Endothelial cell of umbilical vein (primary cell): ENCODE measurements at places on chromosomes 5 and 9.

DNA sequence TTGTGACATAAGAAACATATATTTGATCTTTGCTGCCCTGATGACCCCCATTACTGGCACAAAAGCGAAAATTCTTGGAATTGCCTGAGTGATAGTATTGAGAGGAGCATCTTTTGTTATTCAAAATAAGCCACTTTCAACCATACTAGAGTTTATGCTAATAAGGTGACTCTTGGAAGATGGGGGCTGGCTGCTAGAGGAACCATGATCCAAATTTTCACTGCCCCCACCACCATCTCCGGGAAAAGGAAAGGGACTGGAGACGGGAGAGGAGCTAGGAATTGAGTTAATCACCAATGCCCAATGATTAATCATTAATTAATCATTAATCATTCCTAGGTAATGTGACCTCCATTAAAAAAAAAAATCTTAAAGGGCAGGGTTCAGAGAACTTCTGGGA lies 25.6 kb downstream of the FBXW11 start:
- no peak for DNase-seq

DNA sequence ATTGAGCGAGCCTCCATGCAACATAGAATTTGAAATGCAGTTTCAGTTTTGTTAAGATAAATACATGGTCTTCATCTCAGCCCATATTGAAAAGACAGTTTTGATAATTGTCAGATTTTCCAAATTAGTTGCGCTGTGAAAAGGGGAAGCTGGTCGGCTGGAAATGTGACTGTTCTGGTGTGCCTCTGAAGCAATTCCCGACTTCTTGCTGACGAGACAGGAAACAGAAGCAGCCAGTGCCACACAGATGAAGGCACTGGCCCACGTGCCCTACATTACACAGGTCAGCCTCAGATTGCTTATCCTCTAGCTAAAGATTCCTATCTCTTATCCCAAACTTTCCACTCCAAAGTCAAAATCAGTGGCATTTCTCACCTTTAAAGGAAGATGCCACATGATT lies 214.1 kb upstream of the TLE4 start:
- no peak for DNase-seq

DNA sequence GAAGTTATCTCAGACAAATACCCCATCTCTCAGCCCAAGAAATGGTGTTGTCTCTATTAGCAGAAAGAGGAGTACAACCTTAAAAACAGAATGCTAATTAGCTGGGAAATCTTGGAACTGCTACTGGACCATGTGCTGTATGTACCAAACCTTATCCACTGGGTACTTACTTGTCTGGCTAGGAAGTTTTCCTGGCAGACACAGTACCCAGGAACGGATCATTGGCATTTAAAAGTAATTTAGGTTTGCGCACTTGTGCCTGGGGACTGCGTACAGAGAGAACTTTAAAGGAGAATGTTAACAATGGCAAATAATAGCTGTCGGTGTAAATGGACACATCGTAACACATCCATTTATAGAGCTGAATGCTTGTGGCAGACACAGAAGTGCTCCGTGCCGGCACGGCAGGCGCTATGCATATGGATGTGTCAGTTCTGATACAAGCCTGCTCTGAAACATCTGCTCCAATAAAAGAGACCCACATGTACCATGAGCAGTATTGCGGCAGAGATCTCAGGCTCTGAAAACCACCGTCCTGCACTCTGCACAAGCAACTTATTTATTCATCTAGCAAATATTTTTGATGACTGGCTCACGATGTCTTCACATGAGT lies 290.6 kb upstream of the PANK3 start:
- DNase-seq = no peak

- DNase-seq = no peak
These were observed 590 bp downstream of the ENTPD2 start for GRCh38 chr9:137052998-137053943.

DNA sequence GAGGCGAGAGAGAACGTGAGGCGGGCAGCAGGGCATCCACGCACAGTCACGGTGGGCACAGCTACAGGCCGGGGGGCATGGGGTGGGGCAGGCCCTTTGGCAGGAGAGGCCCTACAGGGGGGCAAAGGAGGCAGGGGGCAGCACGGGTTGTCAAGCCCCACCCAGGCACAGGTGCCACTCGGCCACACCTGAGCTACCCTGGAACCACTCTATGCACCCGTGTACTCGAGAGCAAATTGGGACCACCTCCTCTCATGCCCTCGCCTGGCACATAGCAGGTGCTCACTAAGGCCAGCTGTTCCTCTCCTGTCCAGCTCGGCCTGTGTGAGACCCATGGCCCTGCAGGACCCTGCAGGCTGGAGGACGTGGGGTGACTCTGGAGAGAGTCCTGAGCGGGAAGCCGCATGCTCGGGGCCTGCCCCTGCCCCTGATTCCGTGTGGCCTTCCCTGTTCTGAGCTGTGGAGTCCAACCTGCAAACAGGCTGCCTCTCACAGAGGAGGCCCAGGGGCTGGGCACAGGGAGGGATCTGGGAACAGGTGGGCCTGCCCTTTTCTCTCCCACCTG lies 31.4 kb upstream of the SARDH start:
- no peak for DNase-seq

- DNase-seq = no peak
These were observed 459.7 kb downstream of the HINT1 start for GRCh38 chr5:130705368-130705767.

- DNase-seq = no peak
These were observed 56.0 kb upstream of the ZNF354A start for GRCh38 chr5:178786417-178786816.

DNA sequence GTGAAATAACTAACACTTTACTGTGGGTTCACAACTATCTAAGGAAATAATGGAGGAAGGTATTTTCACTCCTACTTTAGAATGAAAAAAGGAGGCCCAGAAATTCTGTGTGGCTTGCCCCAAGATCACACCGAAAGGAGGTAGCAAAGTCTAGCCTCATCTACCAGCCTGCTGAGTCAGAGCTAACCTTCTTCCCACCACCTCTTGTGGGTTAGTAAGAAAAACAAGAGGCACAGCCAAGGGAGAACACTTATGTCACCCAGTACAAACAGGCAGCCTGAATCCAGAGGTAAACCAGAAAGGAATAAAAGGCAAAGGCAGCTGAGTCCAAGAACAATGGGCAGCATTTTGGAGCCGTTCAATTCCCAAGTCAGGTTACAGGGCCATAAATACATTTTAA lies 91.9 kb upstream of the RASEF start:
- no peak for DNase-seq

- no peak for DNase-seq
These were observed 58.9 kb downstream of the ANKRD33B start for GRCh38 chr5:10622810-10623209.

GRCh38 chr9:117365438-117365837 lies 49.4 kb downstream of the ASTN2 start:
- no peak for DNase-seq
